ENCODE measurements at places on chromosomes 3 and 15. TPM values are rescaled to one million over a fixed set of nuclear protein-coding genes. Genes with fewer than 3 reads are reported as not detected.

Gene FURIN
- 38.5 TPM for total RNA-seq

Gene ST3GAL6
- total RNA-seq: 12.9 TPM

Gene GOLGA8S
- under 0.01 TPM for total RNA-seq

Gene CRYGS
- 2.1 TPM for total RNA-seq

Gene CPA3
- total RNA-seq: not detected

Data from uterine smooth muscle cell (primary cell).